ENCODE measurements at places on chromosomes 5 and 9.

- DNase-seq, result no peak
Observed at GRCh38 chr5:10018201-10019069, 231.3 kb downstream of the ATPSCKMT start.

DNA sequence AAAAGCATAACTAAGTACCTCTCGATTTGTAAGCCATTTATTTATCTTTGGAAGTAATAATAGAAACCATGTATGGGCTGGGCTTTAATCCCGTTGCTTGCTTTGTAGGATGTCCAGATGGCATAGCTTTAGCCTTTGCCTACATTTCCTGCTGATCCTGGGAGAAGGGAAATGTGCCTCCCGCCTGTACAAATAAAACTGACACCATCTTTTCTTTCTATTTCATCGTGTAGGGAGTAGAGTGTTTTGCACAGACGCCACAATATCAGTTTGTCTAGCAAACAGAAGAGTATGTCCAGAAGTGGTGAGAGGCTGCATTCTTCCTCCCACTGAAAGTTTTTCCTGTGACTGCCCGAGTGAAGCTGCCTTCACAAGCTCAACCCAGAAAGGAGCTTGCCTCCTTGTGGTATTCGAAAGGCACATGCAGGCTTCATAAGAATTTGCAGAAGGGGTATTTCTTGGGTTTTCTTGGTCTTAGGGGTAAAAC is 24.7 kb upstream of the TJP2 start:
- no peak for DNase-seq

DNA sequence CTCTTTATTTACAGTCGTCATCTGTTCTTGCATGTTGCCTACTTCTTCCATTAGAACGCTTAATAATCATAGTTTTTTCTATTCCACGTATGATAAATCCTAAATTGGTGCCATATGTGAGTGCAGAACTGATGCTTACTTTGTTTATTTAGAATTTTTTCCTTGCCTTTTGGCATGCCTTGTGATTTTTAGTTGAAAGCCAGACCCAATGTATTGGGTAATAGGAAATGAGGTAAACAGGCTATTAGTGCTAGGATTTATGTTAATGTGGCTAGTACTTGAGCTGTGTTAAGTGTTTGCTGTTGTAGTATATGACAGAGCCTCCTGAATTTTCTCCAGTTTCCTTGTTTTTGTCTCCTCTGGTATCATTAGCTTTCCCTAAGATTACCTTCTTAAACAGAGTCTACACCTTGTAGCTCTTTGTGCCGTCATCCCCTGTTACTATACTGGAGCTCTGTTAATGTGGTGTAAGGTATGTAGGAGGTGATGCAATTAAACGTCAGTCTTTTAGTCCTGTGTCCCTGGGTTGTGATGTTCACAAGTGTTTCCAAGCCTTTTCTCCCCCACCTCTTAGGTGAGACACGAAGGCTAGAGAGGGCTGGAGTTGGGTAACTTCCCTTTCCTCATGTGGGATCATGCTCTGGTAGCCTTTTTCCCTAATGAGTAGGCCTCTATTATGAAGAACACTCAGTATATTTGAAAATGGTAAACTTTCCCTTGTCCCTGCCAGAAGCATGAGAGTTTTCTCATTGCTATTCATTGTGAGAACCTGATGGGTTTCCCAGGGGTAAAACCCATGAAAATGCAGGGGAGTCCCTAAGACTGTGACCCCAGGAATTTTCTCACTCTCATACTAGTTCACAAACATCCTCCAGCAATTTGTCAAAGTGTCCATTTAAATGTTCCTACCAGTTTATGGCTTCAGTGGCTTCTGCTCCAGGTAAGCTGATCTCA is 21.2 kb downstream of the SPATA31D3 start:
- no peak for DNase-seq

DNA sequence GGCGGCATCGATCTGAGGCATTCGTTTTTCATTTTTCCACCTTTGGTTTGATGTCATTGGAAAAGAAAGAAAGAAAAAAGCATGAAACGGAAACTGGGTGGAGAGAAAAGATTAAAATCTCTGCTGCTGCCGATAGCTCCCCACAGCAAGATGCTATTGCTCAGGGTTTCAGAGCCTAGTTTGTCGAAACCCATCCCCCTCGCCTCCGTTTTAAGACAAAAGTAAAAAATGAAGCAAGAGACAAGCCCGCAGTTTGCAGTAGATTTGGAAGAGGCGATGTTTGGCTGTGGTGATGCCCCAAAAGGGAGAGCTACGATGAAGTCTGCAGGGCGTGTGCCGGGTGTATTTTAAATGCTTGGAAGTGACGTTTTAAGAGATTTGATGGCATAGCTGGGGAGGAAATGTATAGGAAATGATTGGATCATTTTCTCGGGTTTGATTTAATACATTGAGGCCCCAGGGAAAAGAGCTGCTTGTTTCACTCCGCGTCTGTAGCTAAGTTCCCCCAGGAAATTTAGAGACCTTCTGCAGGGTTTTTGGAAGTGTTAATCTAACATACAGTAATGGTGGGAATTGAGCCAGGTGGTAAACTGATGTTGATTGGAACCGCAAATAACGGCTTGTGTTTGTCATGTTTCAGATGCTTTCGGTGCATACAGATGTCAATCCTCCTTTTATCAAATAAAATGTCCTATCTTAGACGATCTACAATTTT is 909 bp downstream of the NDFIP1 start:
- peak; percentile 11 for DNase-seq

- no peak for DNase-seq
Observed at GRCh38 chr9:100208673-100209072, 109.6 kb downstream of the INVS start.

- DNase-seq, result no peak
Observed at GRCh38 chr5:16791904-16792597, 144.0 kb downstream of the MYO10 start.

GRCh38 chr9:92295827-92296258 is 2.3 kb upstream of the IARS1 start:
- DNase-seq, result no peak

DNA sequence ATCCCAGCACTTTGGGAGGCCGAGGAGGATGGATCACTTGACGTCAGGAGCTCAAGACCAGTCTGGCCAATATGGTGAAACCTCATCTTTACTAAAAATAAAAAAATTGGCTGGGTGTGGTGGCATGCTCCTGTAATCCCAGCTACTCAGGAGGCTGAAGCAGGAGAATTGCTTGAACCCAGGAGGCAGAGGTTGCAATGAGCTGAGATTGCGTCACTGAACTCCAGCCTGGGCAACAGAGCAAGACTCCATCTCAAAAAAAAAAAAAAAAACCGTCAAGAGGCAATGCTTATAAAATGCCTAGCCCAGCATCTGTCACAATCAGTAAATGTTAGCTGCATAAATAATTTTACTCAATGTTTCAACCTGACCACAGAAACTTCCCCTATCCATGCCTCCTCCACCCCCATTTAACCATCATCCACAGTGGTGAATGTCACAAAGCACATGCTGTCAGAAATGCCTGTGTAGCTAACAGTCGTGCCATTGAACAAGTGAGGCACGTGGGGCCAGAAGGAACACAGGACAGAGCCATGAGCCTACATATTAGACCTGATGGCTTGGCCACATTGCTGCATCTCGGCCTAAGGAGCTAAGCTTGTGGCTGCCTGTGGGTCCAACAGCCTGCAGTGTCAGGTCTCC is 16.8 kb upstream of the TCOF1 start:
- no peak for DNase-seq

DNA sequence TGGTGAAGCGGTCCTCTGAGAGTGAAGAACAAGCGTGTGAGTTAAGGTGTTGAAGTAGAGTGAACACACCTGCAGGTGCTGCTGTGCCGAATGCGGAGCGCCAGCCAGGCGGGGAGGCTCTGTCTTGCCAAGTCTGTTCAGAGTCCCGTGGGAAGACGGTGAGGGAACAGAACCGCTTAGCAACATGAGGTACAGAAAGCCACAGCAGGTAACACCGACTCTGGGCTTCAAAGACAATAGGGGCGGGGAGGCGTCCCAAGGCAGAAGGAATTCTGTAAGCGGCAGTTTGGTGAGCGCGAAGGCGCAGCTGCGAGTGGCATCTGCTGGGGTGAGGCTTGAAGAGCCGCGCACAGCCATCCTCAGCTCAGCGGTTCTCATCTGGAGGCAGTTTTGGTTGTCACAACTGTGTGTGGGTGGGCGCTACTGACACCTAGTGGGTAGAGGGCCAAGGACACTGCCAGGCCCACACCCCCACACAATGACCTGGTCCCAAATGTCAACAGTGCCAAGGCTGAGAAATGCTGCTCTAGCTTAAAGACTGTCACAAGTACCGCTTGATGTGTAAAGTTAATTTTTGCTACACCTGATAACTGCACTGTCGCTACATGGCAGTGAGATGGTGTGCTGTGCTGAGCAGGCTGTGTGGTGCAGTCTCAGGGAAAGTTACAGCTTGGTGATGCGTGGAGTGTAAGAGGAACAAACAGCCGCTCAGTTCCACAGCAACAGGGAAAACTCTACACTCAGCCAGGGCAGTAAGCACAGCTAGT is 67.4 kb upstream of the TBC1D9B start:
- DNase-seq, result peak; percentile 38

DNA sequence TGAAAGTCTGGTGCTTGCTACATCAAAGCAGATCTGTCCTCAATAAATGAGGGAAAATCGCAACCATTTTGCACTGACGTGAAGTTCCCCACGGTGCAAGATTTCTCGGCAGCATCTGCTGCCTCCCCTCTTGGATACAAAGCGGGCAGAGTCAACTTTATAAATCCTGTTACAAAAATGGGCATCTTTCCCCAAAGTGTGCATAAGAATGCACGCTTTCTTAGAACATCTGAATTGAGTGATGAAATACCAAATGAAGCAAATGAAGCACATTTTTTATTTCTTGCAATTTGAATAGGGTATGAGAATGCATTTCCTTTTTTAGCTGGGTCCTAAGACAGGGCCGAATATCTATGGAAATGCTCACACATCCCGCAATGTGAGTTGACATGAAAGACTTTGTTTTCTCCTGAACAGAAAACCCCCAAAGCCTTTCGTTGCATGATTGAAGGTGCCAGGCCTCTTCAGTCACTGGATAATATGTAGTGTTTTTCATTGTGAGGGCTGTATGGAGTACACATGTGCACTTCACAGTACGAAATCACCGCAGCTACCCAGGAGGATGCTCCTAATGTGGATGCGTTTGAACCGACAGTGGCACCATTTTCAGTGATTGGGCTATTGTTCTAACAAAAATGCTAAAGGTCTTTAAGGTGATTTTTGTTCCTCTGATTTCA is 19.6 kb upstream of the MAPKAP1 start:
- no peak for DNase-seq

- no peak for DNase-seq
Observed at GRCh38 chr9:27261517-27262211, 35.3 kb downstream of the EQTN start.

DNA sequence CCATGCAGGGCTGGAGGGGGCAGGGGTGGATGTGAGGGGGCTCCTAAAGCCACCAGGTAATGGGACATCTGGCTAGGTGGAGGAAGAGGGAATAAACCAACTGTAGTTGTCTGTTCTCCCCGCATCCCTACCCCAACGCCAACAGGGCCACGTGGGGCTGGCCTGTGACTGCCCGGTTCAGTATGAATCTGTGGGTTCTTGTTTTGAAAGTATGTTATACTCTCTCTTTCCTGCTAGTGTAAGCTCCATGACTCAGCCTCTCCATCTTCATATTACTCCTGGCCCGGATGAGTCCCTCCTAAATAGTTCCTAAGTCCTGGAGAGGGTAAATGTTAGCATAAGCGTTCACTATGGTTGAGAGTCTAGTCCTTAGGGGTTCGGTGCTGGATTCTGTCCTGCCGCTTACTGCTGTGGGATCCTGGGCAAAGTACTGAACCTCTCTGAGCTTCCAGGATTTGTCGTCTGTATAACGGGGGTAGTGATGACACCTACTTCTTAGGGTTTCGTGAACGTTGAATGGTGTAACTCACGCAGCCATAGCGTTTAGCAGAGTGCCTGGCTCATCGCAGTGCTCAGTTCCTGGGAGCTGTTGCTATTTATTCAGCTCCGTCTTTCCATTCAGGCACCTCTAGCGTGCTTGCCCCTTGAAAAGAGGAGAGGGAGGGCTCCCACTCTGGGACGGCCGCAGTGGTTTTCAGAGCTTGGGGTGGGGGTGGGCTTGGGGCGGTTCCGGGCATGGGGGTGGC is 28.8 kb downstream of the LHX2 start:
- DNase-seq, result no peak

DNA sequence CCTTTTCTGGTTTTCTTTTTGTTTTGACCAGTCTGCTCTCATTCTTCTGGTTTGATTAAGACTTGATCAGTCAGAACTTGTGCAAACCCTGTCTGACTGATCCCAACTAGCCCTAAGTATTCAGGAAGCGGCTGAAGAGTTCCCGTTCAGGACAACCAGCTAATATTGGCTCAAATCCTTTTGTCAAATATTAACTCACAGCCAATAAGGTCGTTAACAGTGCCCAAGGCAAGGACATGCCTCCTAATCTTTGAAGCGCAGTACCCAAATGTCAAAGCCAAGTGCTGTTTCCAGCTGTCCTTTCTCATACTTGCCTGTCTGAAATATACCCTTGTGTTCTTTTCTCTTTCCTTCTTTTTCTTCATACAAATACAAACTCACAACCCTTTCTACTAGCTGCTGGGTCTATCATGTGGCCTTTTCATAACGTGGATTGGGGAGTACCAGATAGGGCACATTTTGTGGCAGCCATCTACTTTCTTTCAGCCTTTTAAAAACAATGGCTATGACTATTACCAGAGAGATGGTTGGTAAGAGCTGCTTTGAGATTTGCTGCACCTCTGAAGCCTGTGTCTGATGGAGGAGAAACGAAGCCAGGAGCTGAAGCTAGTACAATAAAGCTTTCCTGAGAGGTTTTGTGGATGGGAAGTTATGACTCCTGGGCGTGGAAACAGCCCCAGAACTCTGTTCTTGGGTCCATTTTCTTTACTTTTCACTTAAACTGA is 266.4 kb upstream of the ZNF608 start:
- no peak for DNase-seq

DNA sequence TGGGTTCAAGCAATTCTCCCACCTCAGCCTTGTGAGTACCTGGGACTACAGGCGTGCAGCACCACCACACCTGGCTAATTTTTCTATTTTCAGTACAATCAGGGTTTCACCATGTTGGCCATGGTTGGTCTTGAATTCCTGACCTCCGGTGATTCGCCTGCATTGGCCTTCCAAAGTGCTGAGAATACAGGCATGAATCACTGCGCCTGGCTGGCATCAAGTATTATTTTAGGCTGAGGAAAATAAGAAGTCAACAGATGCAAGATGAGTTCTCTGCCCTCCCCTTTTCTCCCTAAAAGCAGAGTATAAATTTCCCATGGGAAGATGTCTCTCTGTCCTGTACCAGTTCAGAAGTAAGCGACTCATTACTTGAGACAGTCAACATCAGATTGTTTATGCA is 71.5 kb downstream of the ELAVL2 start:
- no peak for DNase-seq

- no peak for DNase-seq
Observed at GRCh38 chr5:117788596-117788995, 1199.8 kb downstream of the DTWD2 start.

- no peak for DNase-seq
Observed at GRCh38 chr9:130018265-130018664, 24.7 kb downstream of the FNBP1 start.

- DNase-seq, result no peak
Observed at GRCh38 chr5:176153741-176154140, 84.5 kb upstream of the SIMC1 start.

- DNase-seq, result no peak
Observed at GRCh38 chr9:115482747-115483146, 364.8 kb upstream of the TNC start.

GRCh38 chr9:99057665-99058625 is 47.0 kb upstream of the TGFBR1 start:
- peak; percentile 44 for DNase-seq
